ENCODE measurements at places on chromosomes 3 and 15.

DNA sequence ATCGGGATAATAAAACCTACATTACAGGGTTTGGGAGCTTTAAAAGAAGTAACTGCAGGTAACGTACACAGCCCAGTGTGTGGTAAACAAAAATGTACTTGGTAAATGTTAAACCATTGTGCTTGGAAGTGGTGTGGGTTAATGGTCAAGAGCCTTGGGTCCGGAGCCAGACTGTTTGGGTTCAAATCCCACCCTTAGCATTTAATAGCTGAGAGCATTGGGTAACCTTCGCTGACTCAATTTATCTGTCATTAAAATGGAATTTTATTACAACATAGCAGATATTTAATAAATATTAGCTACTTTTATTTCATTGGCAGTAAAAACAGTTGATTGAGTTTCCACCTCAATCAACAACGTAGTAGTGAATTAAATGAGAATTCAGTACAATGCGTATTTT is 1.5 kb downstream of the FSTL1 start:
- no peak for DNase-seq

DNA sequence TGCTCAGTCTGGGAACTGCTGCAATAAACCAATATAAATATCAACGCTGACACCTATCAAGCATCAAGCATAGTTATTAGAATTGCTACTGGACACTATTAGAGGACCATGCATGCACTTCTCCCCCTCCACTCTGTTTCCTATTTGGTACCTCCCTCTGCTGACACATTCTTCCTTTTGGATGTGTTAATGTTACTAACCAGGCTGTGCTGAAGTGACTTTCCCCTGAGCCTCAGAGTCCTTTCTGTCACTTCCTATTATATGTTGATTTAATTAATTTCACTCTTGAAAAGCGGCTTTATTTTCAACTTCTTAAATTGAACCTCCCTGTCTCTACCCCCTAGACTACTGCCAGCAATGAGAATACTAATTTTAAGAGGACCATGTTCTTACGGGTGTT is 379.1 kb downstream of the MCTP2 start:
- no peak for DNase-seq

- no peak for DNase-seq
Observed at GRCh38 chr3:186882150-186882524, 39.6 kb downstream of the ADIPOQ start.

DNA sequence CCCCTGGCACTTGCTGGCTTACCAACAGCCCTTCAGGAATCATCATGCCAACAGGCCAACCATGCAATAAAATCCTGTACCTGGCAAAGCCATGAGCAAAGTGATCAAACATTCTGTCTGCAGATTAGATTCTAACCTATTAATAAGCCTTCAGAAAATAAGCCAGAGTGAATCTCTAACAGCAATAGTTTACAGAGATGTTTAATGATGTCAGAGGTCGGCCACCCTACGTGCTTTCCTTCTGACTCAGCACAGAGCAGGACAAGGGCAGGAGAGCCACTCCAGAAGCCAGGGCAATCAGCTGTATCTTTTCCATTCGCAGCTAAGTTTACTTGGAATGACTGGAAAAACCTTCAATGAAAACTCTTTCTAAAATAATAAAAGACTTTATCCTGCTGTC is 13.1 kb downstream of the COL8A1 start:
- DNase-seq: no peak

- no peak for DNase-seq
Observed at GRCh38 chr3:42685891-42686820, 819 bp downstream of the KLHL40 start.

GRCh38 chr3:27431116-27431515 is 53.1 kb downstream of the SLC4A7 start:
- no peak for DNase-seq

- no peak for DNase-seq
Observed at GRCh38 chr15:78977591-78978347, 32.9 kb upstream of the CTSH start.

- DNase-seq: no peak
Observed at GRCh38 chr3:101913168-101913567, 63.9 kb downstream of the NFKBIZ start.

- DNase-seq: no peak
Observed at GRCh38 chr15:70586241-70586640, 177.1 kb downstream of the UACA start.

GRCh38 chr3:187985647-187986046 is 168.3 kb upstream of the LPP start:
- no peak for DNase-seq

DNA sequence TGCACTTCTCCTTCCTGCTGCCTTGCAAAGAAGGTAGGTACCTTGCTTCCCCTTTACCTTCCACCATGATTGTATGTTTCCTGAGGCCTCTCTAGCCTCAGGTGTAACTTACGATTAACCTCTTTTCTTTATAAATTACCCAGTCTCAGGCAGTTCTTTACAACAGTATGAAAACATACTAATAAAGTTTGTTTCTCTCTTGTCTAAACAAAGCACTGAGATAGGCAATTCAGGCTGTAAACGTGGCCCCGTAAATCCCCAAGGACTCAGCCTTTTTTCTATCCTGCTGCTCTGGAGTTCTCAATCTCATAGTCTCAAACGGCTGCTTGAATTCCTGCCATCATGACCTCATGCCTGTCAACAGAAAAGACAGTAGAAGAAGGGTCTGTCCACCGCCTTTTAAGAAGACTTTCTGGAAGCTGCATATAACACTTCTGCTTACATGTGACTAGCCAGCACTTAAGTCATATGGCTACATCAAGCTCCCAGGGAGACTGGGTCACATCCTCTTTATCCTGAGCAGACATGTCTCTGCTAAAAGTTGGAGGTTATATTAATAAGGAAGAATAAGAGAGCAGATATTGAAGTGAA is 257.8 kb downstream of the EBLN2 start:
- no peak for DNase-seq

DNA sequence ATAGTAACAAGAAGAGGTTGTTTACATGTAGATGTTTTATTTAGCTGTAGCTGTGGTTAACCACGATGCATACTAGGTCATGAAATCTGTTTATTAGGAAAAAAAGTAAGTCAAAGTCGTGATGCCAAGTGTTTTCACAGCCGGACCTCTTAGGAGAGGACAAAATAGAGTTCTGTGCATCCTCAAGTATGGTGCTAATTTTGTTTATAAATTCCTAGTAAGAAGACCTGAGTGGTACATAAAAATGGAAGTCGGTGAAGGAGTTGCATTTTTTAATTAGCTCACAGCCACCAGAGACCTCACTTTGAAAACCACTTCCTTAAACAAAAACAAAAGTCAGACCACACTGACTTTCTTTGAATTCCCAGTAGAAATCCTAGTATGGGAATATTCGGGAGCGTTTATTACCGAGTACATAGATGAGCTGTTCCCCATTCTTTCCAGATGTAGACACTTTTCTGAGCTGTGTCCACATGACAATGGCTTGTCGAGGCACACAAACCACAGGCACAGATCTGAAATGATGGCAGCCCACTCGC is 143.6 kb upstream of the UBE2E1 start:
- no peak for DNase-seq

GRCh38 chr3:116444819-116445310 is 422 bp downstream of the LSAMP start:
- DNase-seq: peak; percentile 36

- DNase-seq: no peak
Observed at GRCh38 chr3:153127788-153128187, 34.2 kb upstream of the RAP2B start.

GRCh38 chr15:29268706-29269484 is 727 bp downstream of the NSMCE3 start:
- DNase-seq: no peak

GRCh38 chr3:52039846-52040245 is 16.5 kb downstream of the DUSP7 start:
- DNase-seq: no peak

DNA sequence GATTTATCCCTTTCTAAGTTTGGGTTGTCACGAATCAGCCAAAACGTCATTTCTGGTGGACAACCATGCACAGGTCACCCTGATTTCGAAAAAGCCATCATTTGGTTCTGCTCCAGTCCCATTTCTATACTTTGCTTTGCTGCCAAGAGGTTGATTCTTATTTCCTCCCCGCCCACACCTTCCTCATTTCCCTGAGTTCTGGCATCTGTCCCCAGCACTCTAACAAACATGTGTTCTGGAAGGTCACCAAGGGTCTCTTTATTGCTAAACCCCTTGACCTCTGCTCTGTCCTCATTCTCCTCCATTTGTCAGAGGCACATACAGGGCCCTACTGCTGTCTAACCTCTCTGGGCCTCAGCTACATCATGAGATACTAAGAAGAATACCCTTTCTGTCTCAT is 36.4 kb upstream of the PTPRG start:
- DNase-seq: no peak

GRCh38 chr15:41494190-41494921 is 682 bp downstream of the ITPKA start:
- peak; percentile 23 for DNase-seq

DNA sequence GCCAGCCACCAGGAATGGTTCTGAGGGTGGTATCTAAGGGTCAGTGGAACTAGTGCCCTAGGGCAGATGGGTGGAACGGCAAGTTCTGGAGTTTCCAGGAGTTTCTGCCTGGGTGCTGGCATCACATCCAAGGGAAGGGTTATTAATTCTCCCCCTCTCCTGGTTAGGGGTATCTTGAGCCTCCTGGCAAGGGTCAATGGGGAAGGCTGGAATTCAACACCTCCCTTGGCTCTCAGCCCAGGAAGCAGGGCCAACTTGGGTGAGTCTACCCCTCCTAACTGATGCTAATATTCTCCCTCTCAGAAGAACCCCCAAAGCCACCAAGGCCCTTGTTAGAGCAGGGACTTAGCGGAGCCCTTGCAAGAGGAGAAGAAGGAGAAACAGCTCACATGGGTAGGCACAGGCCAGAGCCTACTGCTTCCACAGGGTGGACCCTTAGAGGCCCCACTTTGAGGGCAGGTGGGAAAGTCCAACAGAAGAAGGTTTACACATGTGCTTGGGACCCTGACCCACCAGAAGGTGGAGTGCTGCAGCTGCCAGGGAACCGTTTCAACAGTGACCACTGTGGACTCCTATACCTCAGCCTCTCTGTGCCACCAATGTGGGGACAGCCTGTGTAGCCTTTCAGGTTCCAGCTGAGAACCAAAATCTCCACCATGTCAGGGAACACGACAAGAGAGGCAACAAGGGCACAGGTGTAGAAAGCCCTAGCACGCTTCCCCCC is 3.3 kb downstream of the TMEM115 start:
- DNase-seq: no peak

GRCh38 chr3:32288819-32289218 is 50.3 kb downstream of the CMTM8 start:
- no peak for DNase-seq

DNA sequence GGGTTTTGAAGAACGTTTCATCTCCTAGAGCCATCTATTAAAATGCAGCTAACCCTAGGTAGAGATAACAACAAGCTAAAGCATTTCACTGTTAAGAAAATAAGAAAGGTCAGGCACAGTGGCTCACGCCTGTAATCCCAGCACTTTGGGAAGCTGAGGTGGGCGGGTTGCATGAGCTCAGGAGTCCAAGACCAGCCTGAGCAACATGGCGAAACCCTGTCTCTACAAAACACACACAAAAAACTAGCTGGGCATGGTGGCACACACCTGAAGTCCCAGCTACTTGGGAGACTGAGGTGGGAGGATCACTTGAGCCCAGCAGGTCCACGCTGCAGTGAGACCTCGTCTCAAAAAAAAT is 5.4 kb upstream of the TBC1D5 start:
- DNase-seq: no peak

DNA sequence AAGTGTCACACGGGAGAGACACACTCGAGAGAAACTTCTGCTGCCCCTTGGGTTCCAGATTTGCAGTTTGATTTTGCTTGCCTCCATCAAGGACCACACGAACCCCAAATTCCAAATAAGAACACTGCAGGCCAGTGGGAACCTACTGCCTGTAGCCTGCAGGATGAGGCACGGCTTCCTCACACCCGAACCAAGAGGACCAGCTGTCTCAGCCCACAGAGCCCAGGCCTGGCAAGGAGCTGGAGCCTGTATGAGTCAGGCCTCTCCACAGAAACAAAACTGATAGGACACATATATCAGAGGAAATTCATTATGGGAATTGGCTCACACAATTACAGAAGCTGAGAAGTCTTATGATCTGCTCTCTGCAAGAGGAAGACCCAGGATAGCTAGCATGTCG is 188.1 kb upstream of the NSMCE3 start:
- no peak for DNase-seq

- DNase-seq: no peak
Observed at GRCh38 chr3:88010810-88011209, 48.0 kb downstream of the CGGBP1 start.

DNA sequence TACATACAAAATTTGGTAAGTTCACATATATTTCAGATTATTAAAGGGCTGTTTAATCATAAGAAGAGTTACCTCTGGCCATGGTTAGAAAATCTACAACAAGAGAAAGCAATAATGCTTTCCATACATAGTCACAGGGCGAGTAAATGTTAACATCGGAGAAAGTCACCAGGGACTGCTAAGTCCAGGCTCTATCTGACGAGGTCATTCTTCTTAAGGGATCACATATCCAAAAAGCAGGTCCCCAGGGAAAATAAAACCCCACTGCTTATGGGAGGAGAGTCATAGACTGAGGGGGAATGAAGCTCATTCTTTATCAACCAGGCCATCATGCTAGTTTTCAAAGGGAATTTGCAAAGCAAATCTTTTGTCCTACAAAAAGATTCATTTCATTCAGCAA is 3.1 kb downstream of the PCYT1A start:
- DNase-seq: no peak

GRCh38 chr3:192747746-192748145 is 20.4 kb upstream of the FGF12 start:
- DNase-seq: no peak

DNA sequence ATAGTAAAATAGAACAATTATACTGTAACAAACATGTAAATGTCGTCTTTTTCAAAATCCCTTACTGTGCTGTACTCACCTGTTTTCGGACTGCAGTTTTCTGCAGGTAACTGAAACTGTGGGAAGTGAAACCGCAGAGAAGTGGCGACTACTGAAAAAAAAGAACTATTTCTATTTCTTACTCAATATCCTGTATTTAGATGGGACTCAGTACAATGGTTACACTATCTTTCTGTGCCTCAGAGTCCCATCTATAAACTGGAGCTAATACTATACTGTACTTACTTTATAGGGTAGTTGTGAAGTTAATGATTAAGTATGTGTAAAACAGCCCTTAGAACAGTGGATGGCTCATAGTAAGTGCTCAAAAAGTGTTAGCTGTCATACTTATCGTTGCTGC is 14.3 kb upstream of the P2RY12 start:
- DNase-seq: no peak

- no peak for DNase-seq
Observed at GRCh38 chr3:56357266-56357665, 111.0 kb downstream of the ERC2 start.

GRCh38 chr15:34927726-34928125 is 41.8 kb downstream of the AQR start:
- no peak for DNase-seq

DNA sequence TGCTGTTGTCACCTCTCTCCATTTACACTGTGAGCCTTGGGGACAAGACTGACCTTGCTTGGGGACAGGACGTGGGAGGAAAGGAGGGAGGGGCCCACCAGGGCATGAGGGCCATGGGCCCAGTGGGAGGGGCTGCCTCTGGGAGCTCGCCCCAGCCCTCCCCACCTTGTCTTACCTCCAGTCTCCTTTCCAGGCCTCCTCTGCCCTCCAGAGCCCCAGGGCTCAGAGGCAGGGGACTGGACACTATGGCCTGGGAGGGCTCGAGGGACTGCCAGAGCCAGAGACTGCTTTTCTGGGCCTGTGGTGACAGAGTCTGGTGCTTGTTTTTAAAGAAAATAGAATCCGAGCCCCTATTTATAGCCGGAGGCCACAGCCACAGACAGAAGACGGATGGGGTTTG is 10.2 kb downstream of the CSPG4 start:
- no peak for DNase-seq
